ENCODE measurements at places on chromosomes 12 and 14.

GRCh38 chr14:101599234-101599885, 38.1 kb downstream of the DIO3 start:
- DNase-seq: no peak

- DNase-seq: peak; percentile 63
These were observed 21.6 kb downstream of the C12orf75 start for GRCh38 chr12:105352052-105352451.

GRCh38 chr12:78087363-78087675, 256.6 kb downstream of the NAV3 start:
- no peak for DNase-seq

- no peak for DNase-seq
These were observed 313.3 kb upstream of the ATP2B1 start for GRCh38 chr12:90021795-90022440.

GRCh38 chr14:55339770-55340169, 68.5 kb downstream of the FBXO34 start:
- DNase-seq: no peak

DNA sequence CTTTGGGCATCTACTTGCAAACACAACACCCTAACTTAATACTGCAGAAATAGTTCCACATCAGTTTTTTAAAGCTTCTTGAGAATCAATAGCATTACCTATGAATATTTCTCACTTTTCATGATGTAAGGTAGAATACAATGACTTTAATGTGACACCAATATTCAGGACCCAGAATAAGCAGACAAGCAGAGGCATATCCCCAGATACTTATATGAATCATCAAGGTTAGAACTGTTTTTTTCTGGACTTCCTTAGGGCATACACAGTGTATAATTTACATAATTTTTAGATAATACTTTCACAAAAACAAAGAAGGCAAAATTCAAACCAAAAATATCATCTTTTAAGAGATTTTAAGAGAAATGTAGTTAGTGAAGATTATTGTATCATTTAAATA, 885.8 kb downstream of the FSCB start:
- no peak for DNase-seq

DNA sequence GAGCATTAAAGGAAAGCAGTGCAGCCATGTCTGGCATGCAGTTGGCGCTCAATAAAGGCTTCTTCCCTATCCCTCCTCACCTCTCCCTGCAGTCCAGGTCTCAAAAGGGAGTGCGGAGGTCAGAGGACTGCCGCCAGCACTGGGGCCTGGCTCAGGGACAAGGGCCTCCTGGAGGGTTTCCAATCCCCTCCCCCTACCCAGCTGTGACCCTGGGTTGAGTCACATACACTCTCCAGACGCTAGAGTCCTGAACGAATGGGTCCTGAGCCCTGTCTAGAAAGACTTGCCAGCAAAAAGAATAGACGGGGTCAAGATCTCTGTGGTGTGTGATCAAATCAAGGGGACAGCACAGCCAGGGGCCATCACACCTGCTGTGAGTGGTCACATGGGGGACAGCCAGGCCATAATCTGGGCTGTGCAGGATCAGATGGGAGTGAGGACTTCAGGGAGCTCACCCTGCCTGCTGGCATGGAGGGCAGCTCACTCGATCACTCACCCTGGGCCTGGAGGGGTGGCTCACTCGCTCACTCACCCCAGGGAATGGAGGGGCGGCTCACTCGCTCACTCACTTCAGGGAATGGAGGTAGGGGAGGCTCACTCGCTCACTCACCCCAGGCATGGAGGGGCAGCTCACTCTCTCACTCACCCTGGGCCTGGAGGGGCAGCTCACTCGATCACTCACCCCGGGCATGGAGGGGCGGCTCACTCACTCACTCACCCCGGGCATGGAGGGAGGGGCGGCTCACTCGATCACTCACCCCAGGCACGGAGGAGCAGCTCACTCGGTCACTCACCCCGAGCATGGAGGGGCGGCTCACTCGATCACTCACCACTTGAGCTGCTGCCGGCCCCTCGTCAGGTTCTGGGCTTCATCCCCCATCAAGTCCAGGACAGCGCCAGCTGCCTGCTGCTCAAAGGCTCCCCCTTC, 12.8 kb downstream of the CFAP73 start:
- no peak for DNase-seq

DNA sequence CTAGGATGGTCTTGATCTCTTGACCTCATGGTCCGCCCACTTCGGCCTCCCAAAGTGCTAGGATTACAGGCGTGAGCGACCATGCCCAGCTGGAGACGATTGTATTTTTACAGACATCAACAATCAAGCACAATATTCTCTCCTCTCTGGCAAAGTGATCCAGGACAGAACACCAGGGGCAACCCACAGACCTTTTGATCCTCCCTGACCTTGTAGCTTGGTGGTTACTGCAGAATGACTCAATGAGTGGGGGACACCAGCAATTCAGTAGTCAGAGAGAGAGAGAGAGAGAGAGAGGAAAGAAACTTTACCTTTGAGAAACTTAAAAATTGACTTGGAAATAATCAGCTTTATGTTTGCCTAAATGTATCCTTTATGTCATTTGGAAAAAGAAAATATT, 51.2 kb downstream of the DRAM1 start:
- no peak for DNase-seq

- DNase-seq: no peak
These were observed 152.1 kb downstream of the SLC8A3 start for GRCh38 chr14:70036665-70037064.

- DNase-seq: no peak
These were observed 43.0 kb upstream of the BDKRB2 start for GRCh38 chr14:96161636-96162035.

GRCh38 chr12:4603946-4604345, 41.9 kb downstream of the DYRK4 start:
- DNase-seq: no peak

- no peak for DNase-seq
These were observed 64.1 kb upstream of the TSPAN11 start for GRCh38 chr12:30862486-30862885.

DNA sequence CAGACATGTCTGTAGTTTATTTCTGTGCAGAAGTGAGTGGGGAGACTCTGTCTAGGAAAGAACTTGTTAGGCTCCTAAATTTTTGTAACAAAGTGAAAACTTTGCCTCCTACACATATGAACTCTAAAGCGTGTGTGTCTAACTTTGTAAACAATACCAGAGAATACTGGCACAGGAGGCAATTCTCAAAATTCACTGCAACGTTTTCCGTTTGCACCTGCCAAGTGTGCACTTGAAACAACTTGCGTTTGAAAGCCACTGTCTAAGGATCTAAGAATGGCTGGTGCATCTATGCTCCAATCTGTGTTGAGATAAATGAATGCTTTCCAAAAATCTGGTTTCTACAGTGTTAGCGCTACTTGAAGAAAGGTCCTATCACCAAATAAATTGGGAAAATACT, 15.3 kb downstream of the GRIP1 start:
- no peak for DNase-seq

DNA sequence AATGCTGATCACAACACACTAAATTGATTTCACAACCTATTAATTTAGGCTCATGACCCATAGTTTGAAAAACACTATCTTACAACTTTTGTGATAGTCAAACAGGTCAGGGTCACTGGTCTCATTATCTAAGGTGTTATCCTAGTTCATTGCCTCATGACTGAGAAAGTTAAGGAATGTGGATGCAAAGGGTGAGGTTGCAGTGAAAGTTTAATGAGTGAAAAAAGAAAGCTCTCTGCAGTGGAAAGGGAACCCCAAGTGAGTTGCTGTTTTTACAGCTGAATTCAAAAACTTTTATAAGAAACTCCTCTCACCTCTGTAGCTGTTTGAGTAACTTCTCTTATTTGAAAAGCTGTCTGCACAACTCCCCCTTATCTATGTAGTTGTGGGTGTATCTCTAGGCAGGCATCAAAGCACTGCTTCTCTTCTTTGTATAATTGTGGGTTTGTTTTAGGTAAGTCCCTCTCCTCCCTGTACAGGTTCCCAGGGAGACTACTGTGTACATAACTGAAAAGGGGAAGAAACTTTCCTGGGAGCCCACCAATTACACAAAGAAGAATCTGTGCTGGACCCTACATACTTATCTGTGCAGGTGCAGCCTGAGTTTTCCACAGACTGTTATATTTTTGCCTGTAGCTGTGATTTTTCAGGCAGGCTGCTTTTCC, 18.9 kb downstream of the DNAL1 start:
- no peak for DNase-seq

DNA sequence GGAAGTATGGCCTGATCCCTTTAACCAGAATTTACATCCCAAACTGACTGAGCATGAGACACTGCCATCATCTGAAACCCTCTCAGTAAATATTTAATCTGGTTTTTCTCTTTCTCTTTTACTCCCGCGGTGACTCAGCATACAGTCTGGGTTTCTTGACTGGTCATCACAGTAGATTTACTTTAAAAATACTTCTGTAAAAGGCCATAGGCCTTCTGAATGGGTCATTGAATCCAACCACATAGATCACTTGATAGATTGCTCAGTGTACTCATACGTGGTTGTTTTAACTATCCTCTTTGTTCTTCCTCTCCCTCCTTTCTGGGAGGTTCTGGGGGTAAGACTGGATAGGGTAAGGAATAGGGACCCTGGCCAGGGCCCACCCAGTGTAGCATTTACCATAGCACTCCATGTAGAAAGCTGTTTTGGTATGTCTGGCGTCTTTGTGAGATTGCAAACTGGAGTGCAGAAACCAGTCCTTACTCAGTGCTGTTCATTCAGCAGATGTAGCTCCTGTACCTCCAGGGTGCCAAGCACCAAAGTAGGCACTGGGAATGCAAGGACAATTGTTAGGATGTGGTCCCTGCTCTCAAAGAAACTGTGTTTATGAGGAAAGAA, 165.7 kb downstream of the SRGAP1 start:
- DNase-seq: no peak

DNA sequence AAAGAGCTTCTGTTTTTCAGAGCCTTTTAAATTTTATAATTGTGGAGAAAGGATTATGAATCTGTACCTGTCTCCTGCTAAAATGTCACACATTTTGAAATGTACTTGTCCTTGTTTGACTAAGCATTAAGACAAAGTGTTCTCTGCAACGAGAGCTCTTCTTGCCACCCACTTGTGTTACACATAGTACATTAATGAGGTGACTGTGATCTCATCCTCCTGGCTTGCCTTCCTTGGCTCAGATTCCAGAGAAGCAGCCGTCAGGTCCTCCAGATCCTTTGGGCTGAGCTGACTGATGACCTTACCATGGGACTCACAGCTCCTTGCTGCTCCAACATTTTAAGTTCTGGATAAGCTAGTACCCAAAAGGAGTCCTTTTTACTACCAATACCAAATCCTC, 81.4 kb downstream of the BBS10 start:
- DNase-seq: no peak

- no peak for DNase-seq
These were observed 83.8 kb upstream of the CLEC14A start for GRCh38 chr14:38339696-38340095.

GRCh38 chr14:21498540-21499526, 12.3 kb downstream of the METTL3 start:
- DNase-seq: no peak

GRCh38 chr12:72006766-72007165, 68.1 kb downstream of the TPH2 start:
- DNase-seq: no peak

GRCh38 chr14:95237958-95238340, 80.6 kb upstream of the DICER1 start:
- DNase-seq: no peak

- DNase-seq: no peak
These were observed 14.4 kb downstream of the PAPLN start for GRCh38 chr14:73251516-73252215.

DNA sequence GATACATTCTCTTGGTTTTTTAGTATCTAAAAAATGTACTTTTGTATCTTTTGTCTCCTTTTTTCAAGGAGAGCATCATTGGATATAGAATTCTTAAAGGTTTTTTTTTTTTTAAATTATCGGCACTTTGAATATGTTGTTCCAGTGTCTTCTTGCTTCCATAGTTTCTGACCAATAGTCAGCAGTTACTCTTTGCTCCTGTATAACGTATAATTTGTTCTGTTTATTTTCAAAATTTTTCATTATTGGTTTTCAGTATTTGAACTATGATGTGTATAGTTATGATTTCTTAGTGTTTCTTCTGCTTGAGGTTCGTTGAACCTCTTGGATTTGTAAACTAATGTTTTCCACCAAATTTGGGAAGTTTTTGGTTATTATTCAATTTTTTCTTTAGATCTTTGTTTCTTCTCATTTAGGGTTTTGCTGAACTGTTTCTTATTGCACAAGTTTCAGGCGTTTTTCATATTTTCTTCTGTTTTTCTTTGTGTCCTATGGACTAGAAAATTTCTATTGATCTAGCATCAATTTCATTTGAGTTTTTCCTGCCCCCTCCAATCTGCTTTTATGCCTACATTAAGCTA, 93.9 kb downstream of the PLBD1 start:
- DNase-seq: no peak
